ENCODE measurements at places on chromosomes 6 and 20.

DNA sequence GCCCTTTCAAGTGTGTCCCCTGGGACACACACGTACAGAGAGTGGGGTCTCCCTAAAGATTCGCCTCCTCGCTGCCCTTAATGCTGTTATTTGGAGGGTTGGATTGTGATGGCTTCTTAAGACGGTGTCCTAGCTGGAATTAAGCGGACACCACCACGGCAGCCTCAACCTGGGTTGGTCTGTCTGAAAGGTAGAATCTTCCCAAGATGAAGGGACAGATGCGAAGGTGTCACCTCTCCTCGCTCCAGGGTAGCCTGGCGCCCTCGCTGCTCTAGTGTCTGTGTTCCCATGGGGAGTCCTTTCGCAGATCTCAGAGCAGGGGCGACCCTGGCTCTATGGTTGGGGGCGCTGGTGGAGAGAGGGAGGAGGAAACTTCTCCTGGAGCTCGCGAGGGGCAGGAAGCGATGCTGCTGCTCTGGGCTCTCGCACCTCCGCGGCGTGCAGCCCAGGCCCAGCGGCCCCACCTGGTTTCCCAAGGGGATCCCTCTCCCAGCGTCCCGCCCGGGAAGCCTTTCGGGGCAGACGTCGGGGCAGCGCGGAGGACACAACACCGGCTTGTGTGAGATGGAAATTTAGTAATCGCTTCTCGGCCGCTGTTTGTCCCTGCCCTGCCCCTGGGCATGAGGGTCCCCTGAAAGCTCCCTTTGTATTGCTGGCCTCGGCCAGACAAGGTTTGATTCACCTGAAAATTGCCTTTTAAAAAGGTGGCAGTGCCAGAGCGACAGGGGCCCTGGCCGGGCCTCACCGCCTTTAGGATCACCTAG is 1.7 kb downstream of the RSPO3 start:
- no peak for DNase-seq

GRCh38 chr6:103277936-103278335 is 1581.8 kb downstream of the HACE1 start:
- DNase-seq = no peak

DNA sequence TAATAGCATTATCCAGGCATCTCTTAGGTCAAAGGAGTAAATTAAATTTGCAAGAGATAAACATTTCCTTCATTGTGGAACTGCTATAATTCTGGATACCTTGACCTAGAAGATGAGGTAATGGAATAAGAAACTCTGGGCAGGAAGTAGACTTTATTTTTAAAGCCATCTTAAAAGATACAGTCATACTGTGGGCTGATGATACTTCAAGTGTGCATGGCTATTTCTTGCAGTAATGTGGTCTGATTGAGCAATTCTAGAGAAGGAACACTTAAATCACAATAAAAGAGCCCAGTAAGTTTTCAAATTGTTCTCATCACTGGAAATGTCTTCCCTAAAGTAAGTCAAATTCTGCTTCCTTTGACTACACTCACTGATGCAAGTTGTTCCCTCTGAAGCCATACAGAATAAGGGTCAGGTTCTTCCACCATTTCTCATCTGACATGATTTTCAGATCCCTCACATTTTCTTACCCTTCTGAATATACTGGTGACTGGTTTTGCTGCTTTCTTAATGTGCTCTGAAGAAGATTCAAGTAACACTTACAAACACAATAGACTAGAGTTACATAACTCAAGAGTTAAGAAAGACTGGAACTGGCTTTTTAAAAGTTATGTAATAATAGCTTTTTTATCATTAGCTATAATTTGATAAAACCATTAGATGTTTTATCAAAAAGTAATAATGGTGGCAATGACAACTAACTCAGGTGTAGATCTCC is 62.6 kb upstream of the TMEM244 start:
- no peak for DNase-seq

DNA sequence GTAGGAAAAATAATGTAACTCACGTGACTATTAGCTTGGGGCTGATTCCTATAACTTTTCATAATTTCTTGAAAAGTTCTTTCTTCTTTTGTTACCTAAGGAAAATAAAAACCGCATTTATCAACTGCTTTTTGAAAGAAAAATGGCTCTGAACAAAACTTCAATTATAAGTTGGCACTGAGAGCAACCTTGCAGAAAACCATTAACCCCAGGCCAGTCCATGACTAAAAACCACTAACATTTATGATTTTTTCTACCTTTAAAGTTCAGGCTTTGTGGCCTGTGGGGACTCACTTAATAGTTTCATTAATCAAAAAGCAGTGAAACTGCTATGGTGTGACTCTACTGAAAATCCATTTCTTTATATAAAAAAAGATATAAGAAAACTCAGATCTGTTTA is 69.1 kb upstream of the SAMHD1 start:
- DNase-seq = no peak

GRCh38 chr6:40894962-40895799 is 143.8 kb downstream of the UNC5CL start:
- no peak for DNase-seq

- no peak for DNase-seq
Measured at GRCh38 chr6:130158056-130158455, 64.7 kb downstream of the SAMD3 start.

DNA sequence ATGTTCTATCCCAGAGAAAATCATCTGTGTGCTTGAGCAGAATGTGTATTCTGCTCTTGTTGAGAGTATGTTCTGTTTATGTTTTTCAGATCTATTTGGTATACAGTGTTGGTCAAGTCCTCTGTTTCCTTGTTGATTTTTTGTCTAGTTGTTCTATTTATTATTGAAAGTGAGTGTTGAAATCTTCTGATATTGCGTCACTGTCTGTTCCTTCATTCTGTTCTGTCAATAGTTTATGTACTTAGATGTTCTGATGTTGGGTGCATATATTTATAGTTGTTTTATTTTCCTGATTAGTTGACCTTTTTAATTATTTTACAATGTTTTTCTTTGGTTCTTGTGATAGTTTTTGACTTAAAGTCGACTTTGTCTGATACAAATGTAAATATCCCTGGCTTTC is 458.7 kb upstream of the HSF2 start:
- DNase-seq = no peak

- no peak for DNase-seq
Measured at GRCh38 chr6:158409451-158409850, 97.2 kb downstream of the TULP4 start.

DNA sequence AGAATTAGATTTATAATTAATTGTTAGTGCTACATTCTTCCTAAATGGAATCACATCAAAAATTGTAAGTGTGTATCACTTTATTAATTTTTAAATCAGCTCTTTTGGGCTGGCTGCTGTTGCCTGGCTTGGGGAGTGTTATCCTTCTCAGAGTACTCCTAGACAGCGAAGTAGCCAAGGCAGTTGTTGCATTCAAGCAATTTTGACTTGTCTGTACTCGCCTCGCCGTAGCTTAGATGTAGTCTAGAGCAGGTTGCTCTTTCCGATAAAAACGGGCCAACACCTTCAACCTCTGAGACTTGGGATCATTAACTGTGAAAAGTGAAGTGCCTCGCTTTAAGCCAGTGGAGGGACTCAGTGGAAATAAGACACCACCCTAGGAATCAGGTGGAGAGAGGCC is 151.3 kb downstream of the FARS2 start:
- DNase-seq = no peak

DNA sequence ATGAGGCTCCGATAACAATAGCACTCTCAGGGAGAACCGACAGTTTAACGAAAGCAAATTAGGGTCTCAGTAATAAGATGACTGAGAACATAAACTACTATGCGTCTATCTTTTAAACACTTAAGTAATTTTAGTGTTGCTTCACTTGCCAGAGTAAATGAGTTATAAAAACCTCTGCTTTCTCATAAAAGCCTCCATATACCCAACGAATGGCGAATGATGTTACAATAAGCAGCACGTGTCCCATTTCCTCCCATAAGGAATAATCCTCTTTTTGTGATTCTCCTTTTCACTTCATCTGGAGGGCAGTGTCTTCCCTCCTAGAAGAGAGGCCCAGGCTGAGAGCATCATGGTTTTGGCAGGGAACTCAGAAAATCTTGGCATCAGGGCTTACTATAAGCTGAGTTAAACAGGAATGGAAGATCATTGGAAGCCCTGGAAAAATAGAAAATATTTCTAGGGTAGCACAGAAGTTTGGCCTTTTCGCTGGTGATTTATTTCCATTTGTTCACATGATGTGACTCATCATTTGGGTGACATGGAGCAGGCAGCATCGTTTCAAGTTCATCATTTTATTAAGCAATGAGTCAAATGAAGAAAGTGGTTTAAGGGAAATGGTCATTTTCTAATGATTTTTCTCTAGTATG is 255.4 kb downstream of the ATXN1 start:
- no peak for DNase-seq

- DNase-seq = no peak
Measured at GRCh38 chr6:167652701-167653095, 174.0 kb upstream of the AFDN start.

DNA sequence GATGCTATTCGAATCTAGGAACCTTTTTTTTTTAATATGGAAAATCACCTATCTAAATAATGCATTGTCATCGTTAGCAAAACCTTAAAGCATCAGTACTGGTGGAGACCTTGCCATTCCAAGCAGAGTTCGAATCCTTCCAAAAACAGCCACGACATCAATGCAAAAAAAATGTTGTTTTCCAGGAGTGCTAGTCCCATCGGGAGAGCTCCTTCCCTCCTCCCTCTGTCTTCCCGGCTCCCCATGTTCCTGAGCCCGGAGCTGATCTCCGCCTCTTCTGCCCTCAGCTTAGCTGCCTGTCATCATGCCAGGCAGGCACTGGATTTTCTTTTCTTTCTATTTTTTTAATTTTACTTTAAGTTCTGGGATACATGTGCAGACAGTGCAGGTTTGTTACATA is 153.6 kb upstream of the QKI start:
- no peak for DNase-seq

- DNase-seq = no peak
Measured at GRCh38 chr20:55580475-55580874, 424.8 kb downstream of the CBLN4 start.

GRCh38 chr6:92820601-92821000 is 598.8 kb downstream of the EPHA7 start:
- no peak for DNase-seq

DNA sequence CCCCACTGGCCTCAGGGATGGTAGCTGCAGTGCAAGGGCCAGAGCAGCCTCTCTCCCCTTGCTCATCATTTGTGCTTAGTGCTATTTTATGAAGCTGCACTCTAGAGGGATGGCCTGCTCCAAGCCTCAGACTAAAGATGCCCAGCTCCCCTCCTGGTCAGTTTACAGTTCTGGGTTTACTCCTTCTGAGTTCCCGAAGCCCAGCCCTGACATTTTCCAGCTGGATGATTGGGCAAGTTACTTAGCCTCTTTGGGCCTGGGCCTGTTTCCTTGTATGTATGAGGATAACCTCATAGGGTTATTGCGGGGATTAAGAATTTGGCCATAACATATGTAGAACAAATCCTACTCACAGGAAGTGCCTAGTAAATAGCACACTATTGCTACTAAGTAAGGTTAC is 31.8 kb upstream of the EMILIN3 start:
- DNase-seq = no peak

GRCh38 chr20:60125513-60125912 is 167.3 kb downstream of the CDH26 start:
- no peak for DNase-seq

- DNase-seq = no peak
Measured at GRCh38 chr6:157530724-157531168, 149.8 kb downstream of the ZDHHC14 start.

GRCh38 chr6:33211136-33211535 is 2.8 kb downstream of the RING1 start:
- DNase-seq = no peak

DNA sequence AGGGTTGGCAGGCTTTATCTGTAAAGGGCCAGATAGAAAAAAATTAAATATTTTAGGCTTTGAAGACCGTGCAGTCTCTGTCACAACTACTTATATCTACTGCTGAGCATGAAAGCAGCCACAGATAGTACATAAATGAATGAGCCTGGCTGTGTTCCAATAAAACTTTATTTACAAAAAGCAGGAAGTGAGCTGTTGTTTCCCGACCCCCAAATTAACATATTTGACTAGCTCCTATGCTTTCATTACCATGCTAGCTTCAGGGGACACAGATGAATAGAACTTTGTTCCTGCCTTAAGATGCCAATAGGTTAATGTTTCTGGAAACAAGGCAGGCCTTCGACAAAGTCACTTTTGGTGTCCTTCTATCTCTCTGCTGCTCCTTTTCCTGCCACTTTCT is 1058.0 kb upstream of the FLRT3 start:
- no peak for DNase-seq

DNA sequence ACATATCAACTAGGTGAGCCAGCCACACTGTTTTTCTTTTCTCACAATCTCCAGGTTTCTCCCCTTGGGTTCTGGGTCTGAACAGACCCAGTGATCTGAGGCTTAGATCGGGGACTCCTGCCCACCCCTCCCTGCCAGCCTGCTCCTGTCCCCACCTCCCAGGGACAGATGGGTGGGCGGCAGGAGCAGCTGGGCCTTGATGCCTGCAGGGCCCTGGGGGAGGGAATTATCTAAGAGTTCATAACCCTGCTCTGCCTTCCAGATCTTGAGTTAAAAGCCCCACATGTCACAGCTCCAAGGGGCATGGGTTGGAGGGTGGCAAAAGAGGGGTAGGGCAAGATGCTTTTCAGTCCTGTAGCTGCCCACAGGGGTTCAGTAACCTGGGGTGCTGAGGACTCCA is 5.2 kb upstream of the XKR7 start:
- DNase-seq = no peak

DNA sequence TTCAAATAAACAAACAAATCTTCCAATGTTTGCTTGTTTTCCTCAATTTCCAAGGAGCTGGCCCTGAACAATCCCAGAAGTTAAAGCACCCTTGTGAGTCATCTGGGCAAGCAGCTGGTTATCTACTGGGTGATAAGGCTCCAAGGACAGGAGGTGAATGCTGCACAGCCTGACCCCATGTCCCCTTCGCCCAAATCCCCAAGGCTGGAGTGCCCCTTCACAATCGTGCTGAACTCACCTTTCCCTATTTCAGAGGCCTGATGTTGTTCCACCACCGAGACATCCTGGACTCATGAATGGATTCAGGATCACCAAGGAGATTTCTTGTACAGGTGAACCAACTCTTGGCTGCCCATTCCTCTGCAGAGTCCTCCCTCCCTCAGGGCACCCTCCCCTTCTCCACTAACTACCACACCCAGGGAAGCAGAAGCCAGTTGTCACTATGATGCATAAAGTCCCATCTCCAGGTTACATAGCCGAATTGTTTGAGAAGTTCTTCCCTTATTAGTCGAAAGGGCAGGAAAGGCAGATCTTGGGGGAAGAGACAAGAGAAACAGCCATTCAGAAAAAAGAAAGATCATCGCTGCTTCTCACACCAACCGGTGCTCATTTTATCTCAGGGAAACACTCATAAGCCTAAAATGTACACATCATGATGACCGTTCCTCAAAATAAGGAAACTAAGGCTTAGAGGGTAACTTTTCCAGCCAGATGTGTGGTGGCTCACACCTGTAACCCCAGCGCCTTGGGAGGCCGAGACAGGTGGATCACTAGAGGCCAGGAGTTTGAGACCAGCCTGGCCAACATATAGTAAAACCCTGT is 138.8 kb upstream of the RREB1 start:
- DNase-seq = no peak

GRCh38 chr20:49916146-49917002 is 1.0 kb upstream of the SPATA2 start:
- DNase-seq = no peak

- no peak for DNase-seq
Measured at GRCh38 chr6:166341464-166341863, 881 bp downstream of the SFT2D1 start.

- DNase-seq = no peak
Measured at GRCh38 chr20:32075534-32075933, 23.5 kb downstream of the HCK start.

- no peak for DNase-seq
Measured at GRCh38 chr6:112835078-112835477, 487.9 kb downstream of the RFPL4B start.
